ENCODE measurements at places on chromosomes 7 and 10.

DNA sequence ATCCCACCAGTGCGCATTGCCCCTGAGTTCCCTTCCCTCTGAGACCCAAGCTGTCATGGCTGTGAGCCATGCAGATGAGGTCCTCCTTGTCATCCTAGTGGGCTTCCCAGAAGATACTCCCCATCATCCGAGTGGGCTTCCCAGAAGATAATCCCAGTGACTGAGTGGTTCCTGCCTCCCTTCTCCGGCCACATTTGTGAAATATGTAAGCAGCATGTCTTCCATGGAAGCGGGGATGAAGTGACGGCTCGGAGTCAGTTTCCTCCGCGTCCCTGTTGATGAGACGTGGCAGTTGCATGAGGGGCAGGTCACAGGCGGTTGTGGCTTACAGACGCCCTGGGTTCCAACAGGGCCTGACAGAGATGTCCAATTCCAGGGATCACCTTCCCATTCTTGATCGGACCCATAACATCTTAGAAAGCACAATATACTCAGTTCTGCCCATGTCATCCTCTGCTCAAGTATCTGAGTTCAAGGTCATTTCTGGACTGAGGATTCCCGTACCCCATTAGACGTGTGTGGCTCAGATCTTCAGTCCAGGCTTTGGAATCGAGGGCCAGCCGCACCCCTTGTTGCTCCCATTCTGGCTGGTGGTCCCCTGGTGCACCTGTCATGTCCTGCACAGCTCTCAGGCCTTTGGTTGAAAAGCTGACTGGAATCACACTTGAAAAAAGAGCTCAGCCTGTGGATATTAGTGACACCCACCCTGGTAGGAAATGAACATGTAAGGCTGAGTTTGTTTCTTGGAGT lies 166.9 kb downstream of the PTPRN2 start:
- DNase-seq = no peak

- no peak for DNase-seq
Observed at GRCh38 chr10:31041011-31041410, 9.3 kb upstream of the ZNF438 start.

DNA sequence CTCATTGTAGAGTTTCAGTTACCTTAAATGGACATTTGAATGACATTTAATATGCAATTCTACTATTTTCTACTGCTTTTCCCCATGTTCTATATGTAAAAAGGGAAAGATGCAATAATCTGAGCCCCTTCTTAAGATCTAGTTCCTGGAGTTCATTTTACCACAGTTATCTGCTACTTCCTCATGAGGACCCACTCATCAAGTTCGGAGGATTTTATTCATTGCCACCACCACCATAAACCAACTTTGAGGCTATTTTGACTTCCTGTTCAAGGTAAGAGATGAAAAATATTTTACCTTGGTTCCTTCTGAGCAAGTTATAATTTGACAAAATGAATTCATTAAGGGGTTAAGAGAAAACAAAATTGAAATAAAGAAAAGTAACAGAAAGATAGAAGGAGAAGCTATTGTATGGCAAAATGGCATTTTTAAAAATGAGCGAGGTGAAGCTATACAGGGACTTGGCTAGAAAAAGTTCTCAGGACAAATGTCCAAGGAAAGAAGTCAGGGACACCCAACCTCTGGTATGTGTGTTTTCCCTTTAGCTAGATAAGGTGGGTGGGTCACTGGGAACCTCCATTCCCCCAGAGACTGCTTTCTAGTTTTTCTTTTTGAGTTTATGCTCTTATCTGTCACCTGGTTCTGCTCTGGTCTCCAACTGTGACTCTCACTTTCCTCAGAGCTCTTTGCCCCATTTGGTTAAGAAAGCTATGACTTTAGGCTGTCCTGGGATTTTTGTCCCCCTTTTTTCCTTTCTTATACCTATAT lies 14.9 kb upstream of the FAM3C start:
- no peak for DNase-seq

DNA sequence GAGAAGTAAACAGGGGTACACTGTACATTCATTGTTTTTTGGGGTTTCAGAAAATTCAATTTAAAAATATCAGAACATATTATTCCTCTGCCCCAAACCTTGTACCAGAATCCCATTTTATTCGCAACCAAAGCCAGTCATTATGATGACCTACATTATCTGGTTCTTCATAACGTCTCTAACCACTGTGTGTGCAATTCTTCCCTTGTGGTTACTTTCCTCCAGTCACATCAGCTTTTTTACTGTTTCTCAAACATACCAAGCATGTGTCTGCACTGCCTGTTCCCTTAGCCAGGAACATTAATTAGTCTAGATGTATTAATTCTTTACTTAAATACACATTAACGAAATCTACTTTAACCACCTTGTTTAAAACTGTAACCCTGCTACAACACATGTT lies 64.8 kb downstream of the THSD7A start:
- DNase-seq = no peak

DNA sequence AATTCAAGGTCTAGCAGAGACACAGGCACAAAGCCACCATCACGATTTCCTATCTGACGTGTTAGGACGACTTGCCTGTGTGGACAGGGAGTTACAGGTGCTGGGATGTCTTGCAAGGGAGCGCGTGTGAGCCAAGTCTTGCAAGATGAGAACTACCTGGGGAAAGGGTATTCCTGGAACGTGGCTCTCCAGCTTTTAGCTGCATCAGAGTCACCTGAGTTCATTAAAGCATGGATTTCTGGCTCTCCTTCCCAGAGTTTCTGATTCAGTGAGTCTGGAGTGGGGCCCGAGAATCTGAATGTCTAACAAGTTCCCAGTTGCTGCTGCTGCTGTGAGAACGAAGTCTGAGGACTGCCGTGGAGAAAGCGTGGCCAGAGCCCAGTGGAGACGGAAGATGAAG lies 30.0 kb upstream of the RNF32 start:
- DNase-seq = no peak

DNA sequence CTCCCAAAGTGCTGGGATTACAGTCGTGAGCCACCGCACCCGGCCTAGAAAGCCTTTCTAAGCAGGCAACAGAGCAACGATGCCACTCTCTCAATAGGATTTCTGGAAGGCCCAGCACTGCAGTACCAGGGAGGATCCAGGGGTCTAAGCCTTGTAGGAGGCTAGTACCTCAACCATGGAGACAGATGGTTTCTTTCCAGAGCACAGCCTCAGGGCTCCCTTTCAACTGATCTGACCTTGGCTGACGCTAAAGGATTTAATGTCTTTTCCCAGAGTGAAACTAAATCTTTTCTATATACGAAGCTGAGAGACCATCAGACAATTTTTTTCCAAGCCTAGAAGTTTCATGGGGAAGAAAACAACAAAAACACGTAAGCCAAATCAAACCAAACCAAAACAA lies 78.0 kb downstream of the WDR11 start:
- no peak for DNase-seq

- DNase-seq = no peak
Observed at GRCh38 chr7:66732439-66732838, 8.1 kb upstream of the RABGEF1 start.

DNA sequence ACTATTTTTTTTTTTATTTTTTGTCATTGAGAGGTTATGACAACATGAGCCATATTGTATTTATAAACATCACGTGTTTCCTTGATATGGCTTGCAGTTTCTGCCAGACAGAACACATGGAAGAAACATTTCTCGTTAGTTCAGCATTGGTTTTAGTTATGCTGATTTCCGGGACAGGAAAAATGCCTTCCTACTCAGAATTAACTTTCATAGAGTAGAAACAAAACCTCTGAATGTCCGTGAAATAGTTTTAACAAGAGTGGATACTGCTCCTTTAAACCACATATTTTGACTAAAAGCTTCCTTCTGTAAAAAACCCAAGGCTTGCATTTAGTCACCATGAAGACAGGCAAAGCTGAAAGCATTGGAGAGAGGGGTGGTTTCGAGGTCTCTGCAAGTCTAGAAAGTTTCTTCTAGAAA lies 240.4 kb downstream of the KIAA1217 start:
- DNase-seq = no peak

- no peak for DNase-seq
Observed at GRCh38 chr7:39137480-39137879, 159.8 kb downstream of the POU6F2 start.

GRCh38 chr10:88819290-88819689 lies 16.8 kb downstream of the LIPM start:
- DNase-seq = no peak

GRCh38 chr7:91814189-91814588 lies 66.3 kb downstream of the MTERF1 start:
- DNase-seq = no peak

DNA sequence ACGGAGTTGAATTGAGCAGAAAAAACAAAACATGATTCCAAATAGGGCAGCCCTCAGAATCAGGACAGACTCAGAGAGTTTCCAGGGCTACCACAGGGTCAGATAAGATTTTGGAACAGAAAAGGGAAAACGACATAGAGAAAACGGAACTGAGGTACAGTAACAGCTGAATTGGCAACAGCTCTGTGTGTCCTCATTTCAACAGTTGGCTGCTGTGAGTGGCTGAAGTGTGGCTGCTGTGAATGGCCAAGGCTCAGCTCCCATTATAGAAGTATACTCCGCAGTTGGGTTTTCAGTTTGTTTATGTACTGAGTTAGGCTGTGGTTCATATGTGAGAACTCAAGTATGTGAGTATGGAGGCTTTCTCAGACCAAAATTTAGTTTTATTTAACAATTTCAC lies 32.0 kb downstream of the ANTXRL start:
- DNase-seq = no peak

DNA sequence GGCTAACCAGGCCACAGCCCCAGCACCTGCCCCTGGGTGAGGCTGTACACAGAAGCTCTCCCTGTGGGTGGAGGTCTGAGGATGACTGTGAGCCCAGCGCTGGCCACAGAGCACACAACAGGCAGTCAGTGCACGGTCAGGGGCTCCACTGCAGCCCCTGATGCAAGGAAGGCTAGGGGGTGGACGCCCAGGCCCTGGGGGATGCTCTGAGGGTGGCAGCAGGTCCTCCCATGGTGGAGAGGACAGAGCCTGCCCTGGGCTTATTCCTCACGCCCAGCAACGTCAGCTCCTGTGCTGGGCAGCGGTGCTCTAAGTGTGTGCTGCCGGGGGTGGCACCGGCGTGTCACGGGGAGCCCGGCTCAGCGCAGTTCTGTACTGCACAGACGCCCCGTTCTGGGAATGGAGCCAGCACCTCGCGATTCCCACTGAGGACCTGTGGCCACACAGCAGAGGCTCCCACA lies 223.2 kb downstream of the MAD1L1 start:
- DNase-seq = no peak

- DNase-seq = no peak
Observed at GRCh38 chr7:141752634-141753033, 11.3 kb upstream of the TAS2R3 start.

GRCh38 chr7:53768186-53768585 lies 732.8 kb downstream of the POM121L12 start:
- no peak for DNase-seq

DNA sequence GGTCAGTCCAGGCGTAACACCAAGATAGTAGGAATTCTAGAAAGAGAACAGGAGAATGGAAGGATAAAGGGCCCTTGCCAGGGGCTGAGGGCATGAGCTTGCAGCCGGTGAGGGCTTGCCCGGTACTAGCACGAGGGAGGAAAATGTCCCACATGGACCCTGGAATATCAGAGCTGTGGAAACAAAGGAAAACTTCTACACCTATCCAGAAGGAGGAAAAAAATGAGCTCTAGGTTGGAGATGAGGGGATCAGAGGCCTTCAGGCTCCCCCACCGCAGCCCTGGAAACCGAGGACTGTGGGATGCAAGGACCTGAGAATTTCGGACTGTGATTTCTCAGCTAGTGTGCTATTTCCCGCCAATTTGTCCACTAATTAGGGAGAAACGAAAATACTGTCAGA lies 22.1 kb downstream of the RAMP3 start:
- no peak for DNase-seq

- DNase-seq = no peak
Observed at GRCh38 chr10:46006219-46006618, 24.2 kb downstream of the NCOA4 start.

GRCh38 chr10:119725517-119725827 lies 378 bp upstream of the INPP5F start:
- DNase-seq = no peak

GRCh38 chr10:14185316-14186045 lies 145.2 kb downstream of the FRMD4A start:
- DNase-seq = no peak

DNA sequence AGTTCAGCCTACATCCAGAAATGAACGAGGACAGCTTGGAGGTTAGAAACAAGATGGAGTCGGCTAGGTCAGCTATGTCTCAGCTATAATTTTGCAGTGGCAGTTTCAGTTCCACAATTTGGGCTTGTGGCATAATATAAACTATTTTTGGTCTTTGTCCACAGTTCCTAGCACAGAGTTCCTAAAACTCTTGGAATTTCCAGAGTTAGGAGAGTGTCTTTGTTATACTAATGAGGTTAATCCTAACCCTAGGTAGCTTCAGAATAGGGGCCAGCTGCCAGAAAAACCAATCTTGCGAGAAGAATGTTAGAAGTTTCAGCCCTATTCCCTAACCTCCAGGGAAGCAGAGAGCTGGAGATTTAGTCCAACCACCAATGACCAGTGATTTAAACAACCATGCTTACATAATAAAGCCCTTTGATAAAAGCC lies 131.9 kb downstream of the AKR1D1 start:
- DNase-seq = no peak

DNA sequence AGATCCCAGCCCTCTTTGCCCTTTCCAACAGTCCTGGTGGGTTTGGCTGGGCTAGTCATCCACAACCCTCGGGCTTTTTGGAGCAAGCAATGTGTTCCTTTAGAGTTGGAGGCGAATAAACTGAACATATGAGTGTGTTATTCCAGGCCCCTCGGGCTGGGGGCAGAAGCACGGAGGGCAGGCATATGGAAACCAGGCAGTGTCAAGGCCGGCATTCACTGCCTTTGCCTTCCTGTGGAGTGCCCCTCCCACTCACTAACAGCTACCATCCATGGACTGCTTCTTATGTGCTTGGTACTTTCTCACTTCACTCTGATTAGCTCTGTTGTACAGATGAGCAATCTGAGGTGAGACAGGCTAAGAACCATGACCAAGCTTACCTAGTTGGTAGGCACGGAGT lies 53.9 kb upstream of the EFCAB10 start:
- DNase-seq = no peak

GRCh38 chr10:24132741-24133140 lies 76.2 kb upstream of the KIAA1217 start:
- no peak for DNase-seq

GRCh38 chr10:51117053-51117660 lies 42.9 kb downstream of the PRKG1 start:
- no peak for DNase-seq

GRCh38 chr10:132401401-132402118 lies 4.6 kb downstream of the PWWP2B start:
- DNase-seq = no peak

- peak; percentile 76 for DNase-seq
Observed at GRCh38 chr10:70551971-70552422, 50.5 kb downstream of the PRF1 start.

GRCh38 chr7:29113384-29114102 lies 32.8 kb downstream of the CPVL start:
- no peak for DNase-seq

DNA sequence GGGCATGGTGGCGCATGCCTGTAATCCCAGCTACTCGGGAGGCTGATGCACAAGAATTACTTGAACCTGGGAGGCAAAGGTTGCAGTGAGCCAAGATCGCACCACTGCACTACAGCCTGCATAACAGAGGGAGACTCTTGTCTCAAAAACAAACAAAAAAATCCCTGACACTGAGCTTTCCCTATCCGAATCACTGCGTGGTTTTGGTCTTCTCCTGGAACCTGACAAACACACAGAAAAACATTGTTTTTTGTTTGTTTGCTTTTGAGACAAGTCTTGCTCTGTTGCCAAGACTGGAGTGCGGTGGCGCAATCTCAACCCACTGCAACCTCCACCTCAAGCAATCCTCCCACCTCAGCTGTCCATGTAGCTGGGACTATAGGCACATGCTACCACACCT lies 50.4 kb upstream of the PTPRN2 start:
- no peak for DNase-seq

- DNase-seq = no peak
Observed at GRCh38 chr10:52491246-52491995, 177.3 kb downstream of the DKK1 start.

Data from AG09319 (cell line).